ENCODE measurements at places on chromosomes 11 and 22.

DNA sequence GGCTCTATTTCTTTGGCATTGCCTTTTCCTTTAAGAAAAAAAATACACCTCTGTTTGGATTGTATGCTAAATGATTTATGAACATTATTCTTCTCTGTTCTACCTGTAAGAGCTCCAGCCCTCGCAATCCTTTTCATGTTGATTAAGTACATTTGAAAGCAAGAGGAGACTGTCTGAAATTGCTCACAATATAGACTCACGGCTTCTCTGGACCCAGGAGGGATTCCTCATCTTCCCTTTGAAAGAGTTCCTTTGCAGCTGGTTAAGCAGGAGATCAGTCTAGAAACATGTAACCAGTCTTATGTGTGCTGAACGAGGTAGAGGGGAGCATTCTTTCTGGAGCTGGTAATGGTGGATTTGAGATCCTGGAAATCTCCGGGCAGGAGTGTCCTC is 47.4 kb downstream of the PKNOX2 start:
- DNase-seq: no peak

DNA sequence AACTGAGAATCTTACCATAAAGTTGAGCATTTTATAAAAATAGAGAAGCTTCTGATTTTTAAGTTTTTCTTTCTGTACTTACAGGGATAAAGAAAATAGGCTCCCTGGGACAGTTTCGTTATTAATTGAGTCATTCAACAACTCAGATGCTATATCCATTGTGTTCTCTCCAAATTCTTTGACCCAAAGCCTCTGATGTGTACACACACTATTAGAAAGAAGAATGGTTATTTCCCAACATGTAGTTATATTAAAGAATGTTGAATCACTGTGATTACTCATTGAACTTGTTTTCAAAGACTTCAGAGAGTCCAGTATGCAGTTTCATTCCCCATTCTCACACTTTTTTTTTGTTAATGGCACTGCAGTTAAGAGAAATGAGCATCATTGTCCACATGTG is 734.3 kb upstream of the ARHGAP42 start:
- no peak for DNase-seq

GRCh38 chr11:27413218-27413617 is 50.2 kb upstream of the CCDC34 start:
- no peak for DNase-seq

DNA sequence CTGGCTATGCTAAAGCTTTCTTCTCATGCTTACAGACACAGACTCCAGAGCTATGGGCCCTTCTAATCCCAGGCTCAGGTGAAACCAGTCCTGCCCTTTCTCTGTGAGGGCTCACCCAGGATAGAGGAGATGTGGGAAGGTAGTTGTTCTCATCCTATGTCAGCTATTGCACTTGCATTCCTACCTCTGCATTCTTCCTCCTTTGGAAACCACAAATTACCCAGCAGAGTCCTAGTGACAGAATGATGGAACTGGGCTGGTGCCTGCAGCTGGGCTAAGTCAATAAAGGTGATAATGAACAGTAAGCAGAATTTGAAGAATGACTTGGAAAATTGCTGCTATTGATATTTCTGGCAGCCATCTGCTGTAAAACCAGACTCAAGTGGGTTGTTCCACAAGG is 560.0 kb downstream of the TMEM135 start:
- no peak for DNase-seq

DNA sequence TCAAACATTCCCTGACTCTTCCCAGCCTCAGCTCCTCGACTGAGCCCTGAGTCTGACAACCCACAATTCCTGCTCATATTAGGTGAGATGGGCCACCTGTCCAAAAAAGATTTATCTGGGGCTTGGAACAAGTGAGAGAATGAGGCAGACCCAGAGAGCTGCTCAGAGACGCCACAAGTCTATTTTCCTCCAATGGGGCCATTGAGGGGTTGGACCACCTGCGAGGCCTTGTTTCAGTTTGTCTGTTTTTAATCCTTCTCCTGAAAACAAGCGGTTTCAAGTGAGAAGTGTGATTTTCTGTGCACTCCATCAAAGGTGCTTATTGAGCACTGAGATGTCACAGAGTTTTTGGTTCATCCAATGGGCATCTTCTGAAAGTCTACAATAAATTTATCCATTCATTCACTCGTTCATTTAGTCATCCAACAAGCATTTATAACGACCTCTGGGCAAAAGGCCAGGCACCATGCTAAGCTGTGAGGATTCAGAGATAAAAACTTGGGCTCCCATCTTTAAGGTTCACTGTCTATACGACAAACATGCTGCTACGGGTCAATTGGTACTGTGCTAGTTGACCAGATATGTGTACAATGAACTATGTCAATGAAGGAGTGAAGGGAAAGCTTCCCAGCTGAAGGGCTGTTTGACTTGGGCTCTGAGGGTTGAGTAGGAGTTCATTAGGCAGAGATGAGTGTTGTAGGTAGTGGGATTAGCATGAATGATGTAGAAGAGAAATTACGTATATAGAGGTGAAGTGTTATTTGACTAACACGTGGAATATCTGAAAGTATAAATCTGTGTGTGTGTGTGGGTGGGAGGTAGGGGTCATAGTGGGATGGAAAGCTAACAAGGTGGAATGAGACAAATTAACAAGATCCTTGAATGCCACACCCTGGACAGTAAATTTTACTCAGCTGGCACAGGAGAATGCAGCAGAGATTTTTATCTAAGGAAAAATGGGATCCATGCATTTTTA is 168.9 kb downstream of the MIAT start:
- no peak for DNase-seq

DNA sequence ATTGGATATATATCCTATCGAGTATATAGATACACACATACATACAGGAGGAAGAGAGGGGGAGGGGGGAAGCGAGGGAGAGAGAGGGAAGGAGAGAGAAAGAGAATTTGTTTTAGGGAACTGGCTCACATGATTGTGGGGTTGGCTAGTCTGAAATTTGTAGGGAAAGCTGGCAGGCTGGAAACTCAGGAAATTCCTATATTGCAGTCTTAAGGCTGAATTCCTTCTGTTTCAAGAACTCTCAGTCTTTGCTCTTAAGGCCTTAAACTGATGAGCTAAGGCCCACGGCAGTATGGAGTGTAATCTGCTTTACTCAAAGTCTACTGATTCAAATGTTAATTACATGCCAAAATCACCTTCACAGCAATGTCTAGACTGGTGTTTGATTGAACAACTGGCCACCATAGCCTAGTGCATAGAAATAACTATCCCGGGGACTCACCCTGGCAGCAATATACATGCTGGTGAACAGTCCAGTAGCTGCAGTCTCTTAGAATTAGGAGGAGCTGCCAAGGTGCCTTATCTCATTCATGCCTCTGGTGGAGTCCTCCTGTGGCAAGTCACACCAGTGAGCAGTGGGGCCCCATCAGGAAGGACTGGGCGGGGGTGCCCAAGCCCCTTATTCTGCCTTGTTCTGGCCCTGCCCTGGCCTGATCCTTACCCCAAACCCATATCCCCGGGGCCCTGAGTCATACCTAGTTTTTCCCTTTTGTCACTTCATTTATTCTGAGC is 59.7 kb upstream of the AMPD3 start:
- no peak for DNase-seq

GRCh38 chr11:86243396-86243795 is 1.2 kb upstream of the EED start:
- DNase-seq: no peak

DNA sequence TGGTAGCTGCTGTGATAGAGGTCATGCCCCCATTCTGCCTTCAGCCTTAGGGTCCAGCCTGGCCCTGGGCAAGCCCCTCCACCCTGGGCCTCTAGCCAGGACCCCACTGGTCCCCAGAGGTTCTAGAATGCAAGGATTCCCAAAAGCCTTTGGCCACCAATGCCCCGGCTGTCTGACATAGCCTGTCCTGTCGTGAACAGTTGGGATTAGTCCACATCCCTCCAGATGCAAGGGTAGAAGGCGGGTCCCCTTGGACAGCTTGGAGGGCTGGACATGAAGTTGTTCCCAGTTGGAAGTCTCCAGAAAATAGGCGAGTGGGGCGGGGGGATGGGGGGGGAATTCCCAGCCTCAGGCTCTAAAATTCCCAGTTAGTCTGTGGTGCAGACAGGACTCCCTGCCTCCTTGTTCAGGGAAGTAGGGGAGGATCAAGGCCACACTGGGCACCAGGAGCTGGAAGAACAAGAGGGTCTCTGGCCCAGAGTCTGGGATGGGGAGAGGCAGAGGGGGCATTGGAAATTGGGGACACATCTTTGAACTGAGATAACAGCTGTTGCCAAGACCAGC is 5.2 kb upstream of the ADORA2A start:
- no peak for DNase-seq

- DNase-seq: no peak
Measured at GRCh38 chr11:131880316-131880715, 509.9 kb downstream of the NTM start.

- no peak for DNase-seq
Measured at GRCh38 chr11:35144806-35145205, 5.8 kb downstream of the CD44 start.

GRCh38 chr11:13333456-13333957 is 55.9 kb downstream of the BMAL1 start:
- DNase-seq: no peak

DNA sequence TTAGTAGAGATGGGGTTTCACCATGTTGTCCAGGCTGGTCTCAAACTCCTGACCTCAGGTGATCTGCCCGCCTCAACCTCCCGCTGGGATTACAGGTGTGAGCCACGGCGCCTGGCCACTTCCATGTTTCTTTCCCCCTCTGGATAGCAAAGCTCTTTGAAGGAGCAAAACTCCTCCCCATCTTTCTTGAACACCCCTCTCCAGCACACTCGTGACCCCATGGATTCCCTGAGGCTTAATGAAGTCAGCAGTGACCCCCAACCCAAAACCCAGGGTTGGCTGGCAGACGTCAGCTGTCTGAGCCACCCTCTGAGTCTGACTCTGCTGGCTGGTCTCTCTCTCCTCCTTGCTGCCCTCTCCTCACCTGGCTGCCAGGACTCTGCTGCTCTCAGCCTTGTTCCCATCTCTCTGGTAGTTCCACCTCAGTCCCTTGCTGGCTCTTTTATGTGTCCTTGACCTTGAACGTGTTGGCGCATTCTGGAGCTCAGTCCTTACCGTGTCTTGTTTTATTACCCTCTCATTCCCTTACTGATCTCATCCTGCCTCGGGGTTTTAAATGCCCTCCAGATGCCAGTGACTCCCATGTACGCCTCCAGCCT is 44.5 kb downstream of the PARVG start:
- DNase-seq: no peak

DNA sequence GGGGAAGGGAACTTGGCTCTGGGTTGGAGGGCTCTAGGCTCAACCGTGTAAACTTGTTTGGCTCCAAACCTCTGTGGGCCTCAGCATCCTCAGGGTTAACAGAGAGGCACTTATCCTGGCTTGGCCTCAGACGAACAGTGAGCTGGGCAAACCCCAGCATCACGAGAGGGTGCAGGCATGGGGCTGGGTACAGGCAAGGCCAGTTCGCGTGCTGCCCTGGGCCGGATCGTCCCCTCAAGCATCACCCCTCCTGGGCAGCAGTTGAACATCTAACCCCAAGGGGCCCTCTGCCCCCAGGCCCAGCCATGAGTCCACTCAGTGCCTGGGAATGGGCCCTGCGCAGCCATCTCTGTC is 1.9 kb downstream of the EHBP1L1 start:
- no peak for DNase-seq

DNA sequence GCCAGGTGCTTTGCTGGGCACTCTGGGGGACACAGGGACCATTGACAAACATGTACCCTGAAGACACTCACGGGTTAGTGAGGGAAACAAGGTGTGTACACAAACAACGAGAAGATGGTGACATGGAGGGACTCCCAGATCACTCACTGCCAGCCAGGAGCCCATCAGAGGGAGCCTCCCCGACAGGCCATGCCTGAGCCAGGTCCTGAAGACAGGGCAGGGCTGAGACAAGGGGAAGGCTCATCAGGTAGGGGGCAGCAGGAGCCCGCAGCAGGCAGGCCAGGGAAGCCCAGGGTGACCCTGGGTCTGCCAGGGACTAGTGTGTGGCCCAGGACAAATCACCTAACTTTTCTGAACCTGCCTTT is 127.9 kb downstream of the BUD13 start:
- DNase-seq: no peak

- DNase-seq: no peak
Measured at GRCh38 chr11:64936539-64936938, 846 bp upstream of the GPHA2 start.

- no peak for DNase-seq
Measured at GRCh38 chr11:665704-666281, 28.7 kb downstream of the DRD4 start.

- DNase-seq: no peak
Measured at GRCh38 chr22:18056807-18057474, 20.8 kb upstream of the PEX26 start.

GRCh38 chr11:95829580-95830259 is 39.4 kb downstream of the CEP57 start:
- no peak for DNase-seq

- DNase-seq: no peak
Measured at GRCh38 chr11:66126064-66126463, 56.0 kb downstream of the PACS1 start.

DNA sequence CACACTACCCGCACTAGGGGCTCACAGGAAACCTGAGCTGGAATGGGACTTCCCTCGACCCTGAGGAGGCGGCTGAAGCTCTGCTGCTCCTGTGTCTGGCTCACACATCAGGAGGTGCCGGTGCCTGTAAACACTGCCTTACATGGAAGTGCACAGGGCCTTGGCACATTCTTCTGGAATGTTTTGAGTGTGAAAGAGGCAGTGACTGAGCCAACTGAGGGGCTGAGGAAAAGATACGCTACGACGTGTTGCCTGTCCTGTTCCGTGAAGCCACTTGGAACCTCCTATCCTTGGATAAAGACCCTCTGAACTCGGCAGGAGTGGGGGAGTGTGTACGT is 10.5 kb downstream of the TXN2 start:
- no peak for DNase-seq

DNA sequence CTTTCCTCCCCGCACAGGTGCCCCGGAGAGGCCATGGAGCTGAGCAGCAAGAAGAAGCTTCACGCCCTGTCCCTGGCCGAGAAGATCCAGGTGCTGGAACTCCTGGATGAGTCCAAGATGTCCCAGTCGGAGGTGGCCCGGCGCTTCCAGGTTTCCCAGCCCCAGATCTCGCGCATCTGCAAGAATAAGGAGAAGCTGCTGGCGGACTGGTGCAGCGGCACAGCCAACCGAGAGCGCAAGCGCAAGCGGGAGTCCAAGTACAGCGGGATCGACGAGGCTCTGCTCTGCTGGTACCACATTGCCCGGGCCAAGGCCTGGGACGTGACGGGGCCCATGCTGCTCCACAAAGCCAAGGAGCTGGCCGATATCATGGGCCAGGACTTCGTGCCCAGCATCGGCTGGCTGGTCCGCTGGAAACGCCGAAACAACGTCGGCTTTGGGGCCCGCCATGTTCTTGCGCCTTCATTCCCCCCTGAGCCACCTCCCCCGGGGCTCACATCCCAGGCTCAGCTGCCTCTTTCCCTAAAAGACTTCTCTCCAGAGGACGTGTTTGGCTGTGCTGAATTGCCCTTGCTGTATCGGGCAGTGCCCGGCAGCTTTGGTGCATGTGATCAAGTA is 1.3 kb downstream of the TIGD3 start:
- no peak for DNase-seq

- DNase-seq: no peak
Measured at GRCh38 chr11:75337195-75337654, 14.2 kb downstream of the ARRB1 start.

- no peak for DNase-seq
Measured at GRCh38 chr11:36212564-36213392, 76.4 kb downstream of the COMMD9 start.
